ENCODE measurements at places on chromosomes 1 and 21.

- DNase-seq, result no peak
These were observed 879.1 kb upstream of the NEGR1 start for GRCh38 chr1:73161418-73161817.

GRCh38 chr1:50347933-50348332 is 75.3 kb downstream of the DMRTA2 start:
- no peak for DNase-seq

DNA sequence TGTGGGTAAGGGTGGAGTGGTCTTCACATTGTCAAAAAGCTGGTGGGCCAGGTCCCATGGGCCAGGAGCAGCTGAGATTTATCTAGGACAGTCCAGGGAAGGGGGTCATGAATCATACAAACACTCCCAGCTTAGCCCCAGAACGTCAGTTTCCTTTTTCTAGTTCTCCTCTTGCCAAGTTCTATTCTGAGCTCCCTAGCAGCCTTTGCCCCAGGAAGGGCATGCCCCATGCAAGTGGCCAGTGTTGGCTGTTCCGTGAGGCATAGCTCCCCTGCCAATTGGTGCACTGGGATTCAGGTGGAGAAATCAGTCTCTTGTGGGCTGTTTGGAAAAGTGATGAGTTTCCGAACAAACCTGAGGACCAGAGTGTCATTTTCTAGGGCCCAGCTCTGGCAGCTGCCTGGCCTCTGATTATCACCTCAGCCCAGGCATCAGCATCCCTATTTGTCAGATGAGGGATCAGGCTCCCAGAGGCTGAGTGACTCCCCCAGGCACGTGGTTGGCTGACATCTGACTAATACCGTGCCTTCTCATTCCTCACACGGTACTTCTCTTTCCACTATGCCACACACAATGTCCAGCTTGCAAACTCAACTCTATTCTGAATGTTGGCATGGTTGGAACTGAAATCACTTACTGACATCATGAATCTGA is 14.2 kb upstream of the MYOM3 start:
- no peak for DNase-seq

DNA sequence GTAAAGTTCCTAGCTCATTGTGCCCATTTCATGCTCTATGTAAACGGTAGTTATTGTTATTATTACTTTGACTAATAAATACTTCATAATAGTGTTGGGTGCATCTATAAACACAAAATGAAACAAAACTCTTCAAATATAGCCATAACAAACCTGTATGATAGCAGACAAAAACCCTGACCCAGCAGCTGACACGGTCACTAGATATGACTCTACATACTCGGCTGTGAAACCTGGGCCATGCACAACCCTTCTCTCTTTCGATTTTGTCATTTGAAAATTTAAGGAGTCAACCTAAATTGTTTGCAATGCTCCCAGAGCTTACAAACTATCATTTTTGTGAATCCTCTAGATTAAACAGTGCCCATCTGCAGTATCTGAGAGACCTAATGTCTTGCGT is 8.0 kb upstream of the RGS13 start:
- DNase-seq, result no peak

DNA sequence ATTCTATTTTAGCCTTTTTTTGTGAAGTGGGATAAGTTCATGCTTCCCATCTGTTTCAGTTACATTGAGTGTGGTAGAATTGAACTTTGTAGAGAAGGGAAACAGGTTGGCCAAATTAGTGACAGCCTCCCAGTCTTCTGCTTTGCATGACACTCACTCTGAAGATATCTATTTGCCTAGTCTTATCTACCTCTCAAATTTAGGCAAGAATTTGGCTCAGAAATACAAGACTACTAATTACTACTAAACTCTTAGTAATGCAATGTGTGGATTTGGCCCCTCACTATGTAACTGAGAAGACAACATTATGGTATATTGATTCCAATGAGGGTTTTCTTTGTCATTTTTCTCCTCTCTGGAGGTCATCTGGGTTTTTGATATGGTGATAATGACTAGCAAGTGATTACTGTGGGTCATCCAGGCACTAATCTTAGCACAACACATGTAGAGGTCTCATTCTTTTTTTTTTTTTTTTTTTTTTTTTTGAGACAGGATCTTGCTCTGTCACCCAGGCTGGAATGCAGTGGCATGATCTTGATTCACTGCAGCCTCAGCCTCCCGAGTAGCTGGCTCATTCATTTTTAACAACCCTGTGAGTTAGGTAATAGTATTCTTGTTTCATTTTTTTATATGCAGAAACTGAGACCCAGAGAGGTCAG is 6.3 kb downstream of the FAM20B start:
- no peak for DNase-seq

DNA sequence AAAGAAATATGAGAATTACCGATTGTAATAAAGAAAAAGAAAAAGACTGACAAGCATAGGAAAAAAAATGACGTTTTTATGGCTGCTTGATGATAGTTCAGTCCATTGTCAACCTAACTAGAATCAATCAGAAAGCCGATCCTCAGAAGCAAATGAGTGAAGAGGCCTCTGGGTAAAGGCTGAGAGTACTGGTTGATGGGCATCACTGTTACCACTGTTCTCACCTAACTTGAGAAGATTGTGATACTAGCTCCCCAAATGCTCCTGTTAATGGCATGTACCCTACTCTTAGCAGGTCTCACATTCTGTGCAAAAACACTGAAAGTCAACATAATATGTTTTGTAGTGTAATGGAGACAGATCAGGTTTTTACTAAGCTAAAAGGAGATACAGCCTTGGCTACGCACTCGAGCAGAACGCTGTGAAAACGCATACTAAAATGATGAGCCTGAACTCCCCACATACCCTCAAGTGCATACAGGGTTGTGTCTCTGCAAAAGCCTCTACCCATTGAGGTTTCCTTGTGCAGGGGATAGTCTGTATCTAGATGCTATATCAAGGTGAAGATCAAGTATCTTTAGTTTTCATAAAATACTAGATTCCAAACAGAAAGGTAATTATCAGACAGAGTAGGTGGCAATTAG is 554.6 kb downstream of the SMYD3 start:
- DNase-seq, result no peak

GRCh38 chr1:59055908-59056719 is 240.8 kb upstream of the FGGY start:
- DNase-seq, result no peak

DNA sequence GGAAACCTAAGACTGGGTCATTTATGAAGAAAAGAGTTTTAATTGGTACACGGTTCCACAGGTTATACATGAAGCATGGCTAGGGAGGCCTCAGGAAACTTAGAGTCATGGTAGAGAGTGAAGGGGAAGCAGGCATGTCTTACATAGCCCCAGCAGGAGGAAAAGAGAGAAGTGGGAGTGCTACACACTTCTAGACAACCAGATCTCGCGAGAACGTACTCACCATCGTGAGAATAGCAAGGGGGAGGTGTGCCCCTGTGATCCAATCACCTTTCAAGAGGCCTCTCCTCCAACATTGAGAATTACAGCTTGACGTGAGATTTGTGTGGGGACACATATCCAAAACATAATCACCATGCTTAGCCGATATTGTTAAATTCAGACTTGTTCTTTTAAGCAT is 62.8 kb downstream of the DYRK1A start:
- no peak for DNase-seq

DNA sequence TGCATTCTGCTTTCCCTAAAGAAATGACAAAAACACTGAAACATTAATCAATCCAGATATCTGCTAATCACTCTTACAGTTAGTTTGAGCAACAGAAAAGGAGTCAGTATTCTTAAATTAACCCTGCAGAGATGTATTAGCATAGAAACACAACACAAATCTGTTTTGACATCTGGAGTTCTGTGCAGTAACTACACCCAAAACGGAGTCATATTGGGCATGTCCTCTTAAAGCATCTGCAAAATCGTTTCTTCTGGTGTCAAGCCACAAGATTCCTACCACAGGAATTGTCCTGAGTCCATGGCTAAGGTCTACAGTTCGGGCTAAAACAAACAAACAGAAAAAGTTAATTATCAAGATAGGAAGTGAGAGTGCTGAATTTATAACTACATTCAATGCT is 332.1 kb upstream of the PKN2 start:
- DNase-seq, result no peak

- DNase-seq, result no peak
These were observed 15.1 kb upstream of the ECE1 start for GRCh38 chr1:21305155-21305899.

DNA sequence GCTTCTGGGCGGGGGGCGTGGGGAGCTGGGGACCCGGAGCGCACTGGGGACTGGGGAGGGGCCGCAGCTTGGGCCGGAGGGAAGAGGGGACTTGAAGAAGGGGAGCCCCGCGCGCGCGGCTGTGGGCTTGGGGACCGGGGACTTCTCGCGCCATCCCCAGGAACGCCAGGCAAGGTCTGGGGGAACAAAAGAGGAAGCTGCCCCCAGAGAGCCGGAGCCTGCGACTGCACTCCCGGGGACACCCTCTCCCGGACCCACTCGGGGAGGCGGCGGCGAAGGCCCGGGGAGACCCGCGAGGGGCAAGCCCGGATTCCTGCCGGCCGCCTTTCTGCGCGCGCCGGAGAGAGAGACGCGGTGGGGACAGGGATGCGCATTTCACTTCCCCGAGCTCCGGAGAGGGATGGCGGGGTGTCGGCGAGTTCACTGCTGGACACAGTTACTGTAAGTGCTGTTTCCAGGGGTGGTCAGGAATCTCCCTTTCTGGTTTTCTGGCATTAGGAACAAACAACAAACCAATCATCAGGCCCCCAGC is 732 bp downstream of the ABCG1 start:
- DNase-seq, result peak; percentile 36

- no peak for DNase-seq
These were observed 10.5 kb downstream of the CDKN2C start for GRCh38 chr1:50980505-50980904.

DNA sequence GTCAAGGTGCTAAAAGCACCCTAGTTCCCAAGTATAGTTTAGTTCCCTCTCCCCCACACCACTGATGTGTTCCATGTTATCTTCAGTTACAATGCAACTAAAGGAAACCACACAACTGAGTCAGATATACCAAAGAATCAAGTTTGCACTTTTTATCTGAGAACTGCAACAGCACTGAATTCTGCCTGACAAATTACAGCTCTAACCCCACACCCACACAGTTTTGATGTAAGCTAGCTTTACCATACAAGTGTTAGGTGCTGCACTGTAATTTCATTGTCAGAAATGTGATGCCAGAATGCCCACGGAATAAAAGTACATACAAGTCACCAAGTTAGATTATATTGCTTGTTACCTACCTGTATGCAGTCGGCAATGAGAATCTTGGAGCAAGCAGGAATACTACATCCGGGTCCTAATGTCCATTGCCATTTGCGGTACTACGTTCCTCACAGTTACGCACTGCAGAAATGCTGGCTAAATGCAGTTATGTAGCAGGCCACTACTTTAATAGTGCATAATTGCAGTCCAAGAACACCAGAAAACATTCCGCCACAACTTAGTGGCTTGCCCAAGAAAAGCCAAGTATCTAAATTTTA is 12.1 kb downstream of the SFPQ start:
- DNase-seq, result no peak

DNA sequence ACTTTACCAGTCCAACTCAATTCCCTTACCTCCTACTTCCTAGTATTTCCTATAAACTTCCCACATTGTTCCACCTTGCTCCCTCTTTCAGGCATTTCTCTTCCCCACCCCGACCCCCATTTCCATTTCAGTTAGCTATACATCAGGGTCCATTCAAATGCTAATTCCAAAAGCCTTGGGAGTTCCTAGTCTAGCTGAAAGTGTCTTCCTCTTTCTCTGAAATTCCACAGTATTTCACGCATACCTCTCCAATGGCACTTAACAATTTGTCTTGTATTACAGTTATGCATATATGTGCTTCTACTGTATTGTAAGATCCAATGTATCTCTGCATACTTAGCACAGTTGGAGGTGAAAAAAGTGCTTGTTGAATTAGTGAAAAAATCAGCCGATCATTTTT is 94.9 kb downstream of the ZNF644 start:
- no peak for DNase-seq

- DNase-seq, result no peak
These were observed 129.4 kb downstream of the FAF1 start for GRCh38 chr1:50830621-50831020.

DNA sequence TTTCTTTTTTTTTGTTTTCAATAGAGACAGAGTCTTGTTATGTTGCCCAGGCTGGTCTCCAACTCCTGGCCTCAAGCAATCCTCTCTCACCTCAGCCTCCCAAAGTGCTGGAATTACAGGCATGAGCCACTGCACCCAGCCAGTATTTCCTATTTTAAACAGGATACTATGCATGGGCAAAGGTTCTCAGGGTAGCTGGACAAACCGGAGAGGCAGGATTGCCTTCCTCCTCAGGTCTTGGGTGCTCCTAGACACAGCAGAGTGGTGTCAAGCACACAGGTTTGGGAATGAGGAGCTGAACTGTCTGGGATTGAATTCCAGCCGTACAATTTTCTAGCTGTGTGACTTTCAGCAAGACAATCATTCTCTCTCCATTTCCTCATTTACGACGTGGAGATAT is 22.9 kb upstream of the HNRNPU start:
- no peak for DNase-seq

DNA sequence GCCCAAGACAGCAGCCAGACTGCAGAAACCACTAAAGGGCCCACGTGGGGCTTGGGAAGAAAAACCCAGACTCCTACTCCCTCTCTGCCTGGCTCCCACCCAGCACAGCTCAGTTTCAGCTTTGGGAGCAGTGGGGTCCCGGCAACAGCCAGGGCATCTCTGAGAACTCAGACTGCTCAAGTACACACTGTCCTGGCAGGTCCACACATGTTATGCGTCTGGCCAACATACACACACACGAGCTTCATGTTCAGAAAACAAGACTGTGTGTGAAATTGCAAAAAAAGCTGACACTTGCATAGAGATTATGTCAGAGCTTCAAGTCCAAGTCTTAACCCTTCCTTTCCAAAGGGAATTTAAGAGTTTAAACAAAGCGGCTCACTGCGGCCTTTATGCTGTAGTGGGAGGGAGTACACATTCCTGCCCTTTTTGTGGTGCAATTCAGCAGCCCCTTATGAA is 136.6 kb upstream of the CD34 start:
- no peak for DNase-seq

GRCh38 chr1:186806477-186806876 is 22.3 kb upstream of the PLA2G4A start:
- DNase-seq, result no peak

DNA sequence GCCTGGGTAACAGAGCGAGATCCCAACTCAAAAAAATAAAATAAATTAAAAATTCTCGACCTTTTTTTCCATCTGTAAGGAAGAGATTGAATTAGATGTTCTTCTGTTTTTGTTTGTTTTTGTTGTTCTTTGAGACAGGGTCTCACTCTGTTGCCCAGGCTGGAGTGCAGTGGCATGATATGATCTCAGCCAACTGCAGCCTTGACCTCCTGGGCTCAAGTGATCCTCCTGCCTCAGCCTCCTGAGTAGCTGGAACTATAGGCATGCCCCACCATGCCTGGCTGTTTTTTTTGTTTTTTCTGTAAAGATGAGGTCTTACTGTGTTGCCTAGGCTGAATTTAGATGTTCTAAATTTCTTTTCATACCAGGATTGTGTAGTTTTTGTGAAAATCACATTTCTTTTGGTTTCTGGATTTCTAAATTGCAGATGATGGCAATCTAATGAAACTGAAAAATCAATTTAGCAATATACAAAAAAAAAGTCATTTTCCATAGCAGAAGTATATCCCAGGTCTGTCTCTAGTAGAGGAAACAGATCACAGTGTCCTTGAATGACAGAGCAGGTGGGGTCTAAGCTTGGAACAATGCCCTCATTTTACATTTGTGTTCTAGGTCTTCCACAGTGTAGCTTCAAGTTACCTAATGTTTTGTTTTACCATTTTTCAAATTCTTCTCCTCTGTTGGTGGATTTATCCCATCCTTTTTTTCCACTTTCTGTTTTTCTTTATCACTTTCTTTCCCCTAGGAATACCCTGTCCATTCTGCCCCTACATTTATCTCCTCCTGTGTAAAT is 20.3 kb downstream of the ZYG11A start:
- no peak for DNase-seq

All from CD4-positive, alpha-beta T cell treated with Interleukin-1 beta for 1 hour (primary cell).